ENCODE measurements at places on chromosomes 11 and 22. TPM values are rescaled to one million over a fixed set of nuclear protein-coding genes. Genes with fewer than 3 reads are reported as not detected.

CDON gene
- total RNA-seq, result 5.3 TPM

CSNK2A3 gene
- total RNA-seq, result 0.58 TPM

ABCC8 gene
- total RNA-seq, result 0.83 TPM

APOA5 gene
- 757 TPM for total RNA-seq

DLG2 gene
- 4.7 TPM for total RNA-seq

POU2AF1 gene
- total RNA-seq, result 0.38 TPM

OSBP gene
- total RNA-seq, result 57.7 TPM

All from left lobe of liver (tissue), 2 donors.